ENCODE measurements at places on chromosomes 3 and 15. TPM values are rescaled to one million over a fixed set of nuclear protein-coding genes. Genes with fewer than 3 reads are reported as not detected.

Gene DGKG
- not detected for total RNA-seq

DNA sequence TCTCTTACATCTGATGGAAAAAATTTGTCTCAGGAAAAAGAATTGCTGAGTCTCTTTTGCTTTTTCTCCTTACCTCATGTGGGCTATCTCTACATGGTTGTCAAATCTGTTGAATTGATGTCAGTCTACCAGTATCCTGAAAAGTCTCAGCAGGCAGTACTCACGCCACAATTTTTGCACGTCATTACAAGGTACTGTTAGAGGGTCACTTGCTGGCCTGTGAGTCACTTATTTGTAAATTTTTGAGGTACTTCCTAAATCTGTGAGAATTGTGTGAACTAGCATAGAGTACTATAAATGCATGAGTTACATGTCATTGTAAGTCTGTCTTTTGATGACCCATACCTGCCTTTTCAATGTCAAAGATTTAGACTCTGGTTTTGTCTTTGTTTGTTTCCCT lies 15.9 kb downstream of the HPS3 start:
- no peaks in the 10 kb centered on the region for H3K36me3 ChIP-seq
- no peak for DNase-seq
- no peak overlapping the region for H3K27ac ChIP-seq
- no peaks in the 10 kb centered on the region for H3K4me1 ChIP-seq

GRCh38 chr15:98787936-98788757 lies 139.8 kb downstream of the IGF1R start:
- H3K27me3 ChIP-seq: no peaks in the 10 kb centered on the region
- peaks cover 55% of the 10 kb centered on the region for H3K4me1 ChIP-seq
- no peak overlapping the region for H3K4me3 ChIP-seq
- H3K36me3 ChIP-seq: no peaks in the 10 kb centered on the region
- DNase-seq: peak; percentile 63
- H3K27ac ChIP-seq: peak overlapping the region; percentile 73

Gene KY
- 1.6 TPM for total RNA-seq

- H3K27me3 ChIP-seq: no peaks in the 10 kb centered on the region
- no peak for DNase-seq
- H3K36me3 ChIP-seq: no peaks in the 10 kb centered on the region
- H3K4me1 ChIP-seq: no peaks in the 10 kb centered on the region
These were observed 2.8 kb upstream of the SMCO1 start for GRCh38 chr3:196517919-196518318.

GRCh38 chr3:177295116-177295515 lies 97.8 kb upstream of the TBL1XR1 start:
- DNase-seq: peak; percentile 75
- H3K4me1 ChIP-seq: peaks cover 5% of the 10 kb centered on the region
- no peaks in the 10 kb centered on the region for H3K36me3 ChIP-seq
- no peak overlapping the region for H3K4me3 ChIP-seq

Gene SMAD6
- total RNA-seq: 26.4 TPM

Gene TSEN2
- total RNA-seq: 9.6 TPM

Gene ZNF660
- total RNA-seq: 9.8 TPM

DNA sequence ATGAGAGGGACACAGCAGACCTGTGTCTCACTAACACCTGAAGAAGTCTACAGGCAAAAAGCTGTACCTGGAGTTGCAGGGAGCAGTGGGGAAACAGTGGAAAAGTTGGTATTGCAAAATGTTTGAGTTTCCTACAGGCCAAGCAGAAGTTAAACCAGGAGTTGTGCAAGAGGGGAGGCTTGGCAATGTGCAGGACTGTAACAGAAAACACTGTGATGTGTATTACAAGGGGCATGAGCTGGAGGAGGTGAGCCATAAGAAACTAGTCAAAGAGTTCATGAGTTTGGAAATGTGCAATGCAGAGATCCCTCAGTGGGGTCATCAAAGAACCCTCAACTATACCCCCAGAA lies 47.1 kb upstream of the SERPINI2 start:
- H3K4me3 ChIP-seq: no peak overlapping the region
- H3K27me3 ChIP-seq: no peaks in the 10 kb centered on the region
- H3K27ac ChIP-seq: no peak overlapping the region

GRCh38 chr15:74313889-74314288 lies 53.6 kb downstream of the CYP11A1 start:
- no peak for DNase-seq
- no peaks in the 10 kb centered on the region for H3K36me3 ChIP-seq
- H3K4me3 ChIP-seq: no peak overlapping the region
- H3K27me3 ChIP-seq: peaks cover 9% of the 10 kb centered on the region
- H3K4me1 ChIP-seq: peaks cover 39% of the 10 kb centered on the region
- no peak overlapping the region for H3K27ac ChIP-seq

Gene EPHA3
- total RNA-seq: 15.3 TPM

DNA sequence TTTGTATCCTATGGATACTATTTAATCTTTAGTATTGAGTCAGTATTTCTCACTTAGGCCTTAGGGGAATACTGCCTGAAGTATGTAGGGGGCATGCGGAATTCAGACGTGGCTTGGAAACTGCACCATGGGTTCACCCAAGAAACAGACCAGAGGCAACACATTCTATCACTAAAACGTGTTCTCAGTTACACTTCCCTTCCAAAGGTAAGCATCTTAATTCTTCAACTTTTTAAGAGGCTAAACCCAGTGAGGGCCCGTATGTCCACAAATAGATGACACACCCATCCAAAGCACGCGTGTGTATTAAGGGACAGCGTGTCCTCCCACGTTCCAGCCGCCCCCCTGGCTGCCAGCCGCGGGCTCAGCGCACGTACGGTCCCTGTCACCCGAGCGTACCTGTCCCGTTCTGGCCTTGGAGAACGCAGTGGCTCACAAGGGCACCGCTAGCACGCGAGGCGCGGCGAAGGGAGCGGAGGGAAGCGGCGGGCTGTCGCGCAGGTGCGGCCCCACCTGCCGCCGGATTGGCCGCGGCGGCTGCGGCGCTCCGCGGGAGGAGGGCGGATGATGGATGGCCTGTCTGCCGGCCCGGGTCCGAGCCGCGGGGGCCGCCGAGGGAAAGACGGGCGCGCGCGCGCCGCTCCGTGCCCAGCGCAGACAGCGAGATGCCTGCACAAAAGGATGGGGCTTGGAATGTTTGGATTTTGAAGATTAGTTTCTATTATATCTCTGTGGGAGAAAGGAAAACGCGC lies 1003.9 kb upstream of the NR2F2 start:
- peak overlapping the region; percentile 35 for H3K4me3 ChIP-seq
- peaks cover 32% of the 10 kb centered on the region for H3K27me3 ChIP-seq
- H3K27ac ChIP-seq: peak overlapping the region; percentile 1
- H3K36me3 ChIP-seq: no peaks in the 10 kb centered on the region
- H3K4me1 ChIP-seq: no peaks in the 10 kb centered on the region
- peak; percentile 46 for DNase-seq

DNA sequence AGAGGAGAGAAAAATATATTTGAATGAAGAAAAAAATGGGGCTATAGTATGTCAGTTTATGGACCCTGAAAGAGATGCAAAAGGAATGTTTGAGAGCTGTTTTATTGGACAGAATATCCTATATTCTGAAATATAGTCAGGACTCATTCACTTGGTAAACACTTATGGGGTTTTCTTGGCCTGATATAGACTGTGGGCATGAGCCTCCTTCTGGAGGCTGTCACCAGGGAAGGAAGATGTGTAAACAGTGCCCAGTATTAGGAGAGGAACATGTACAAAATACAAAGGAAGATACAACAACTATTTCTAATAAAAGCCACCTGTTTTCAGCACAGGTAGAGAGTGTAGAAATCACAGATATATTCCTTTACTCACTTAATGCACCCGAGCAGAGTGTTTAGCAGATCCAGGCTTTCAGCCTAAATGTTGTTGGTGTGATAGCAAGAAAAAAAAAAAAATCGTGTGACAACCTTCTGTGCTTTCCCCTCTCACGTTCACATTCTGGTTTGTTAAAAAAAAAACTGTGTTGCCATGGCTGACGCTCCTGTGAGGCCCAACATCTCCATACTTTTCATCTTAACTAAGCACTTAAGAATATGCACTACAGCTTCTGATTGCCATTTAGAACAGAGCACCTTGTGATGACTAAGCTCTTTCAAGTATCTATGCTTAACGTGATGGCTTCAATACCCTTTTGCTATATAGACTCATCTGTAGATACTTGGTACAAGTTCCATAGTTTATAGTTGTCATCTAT lies 134.1 kb downstream of the MBNL1 start:
- no peak for DNase-seq
- no peak overlapping the region for H3K4me3 ChIP-seq
- peaks cover 33% of the 10 kb centered on the region for H3K4me1 ChIP-seq
- H3K27me3 ChIP-seq: no peaks in the 10 kb centered on the region
- H3K27ac ChIP-seq: peak overlapping the region; percentile 56
- no peaks in the 10 kb centered on the region for H3K36me3 ChIP-seq

DNA sequence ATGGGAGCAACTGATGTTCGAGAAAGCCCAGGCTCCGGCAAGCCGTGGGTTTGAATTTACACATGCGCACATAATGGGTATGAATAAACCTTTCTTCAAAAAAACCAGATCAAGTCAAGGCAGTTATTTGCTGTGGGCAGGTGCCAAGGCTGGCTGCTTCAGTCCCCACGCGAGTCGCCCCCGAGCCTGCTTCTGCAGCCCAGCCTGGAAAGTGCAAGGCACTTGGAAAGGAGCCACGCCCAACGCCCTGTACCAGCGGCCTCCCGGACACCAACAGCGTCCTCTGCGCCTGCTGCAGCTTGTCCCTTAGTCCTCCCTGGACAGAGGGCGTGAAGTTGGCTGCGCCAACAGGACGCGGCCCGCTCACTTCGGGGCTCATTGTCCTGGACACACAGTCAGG lies 68.9 kb downstream of the KLF15 start:
- DNase-seq: no peak
- no peaks in the 10 kb centered on the region for H3K36me3 ChIP-seq
- H3K27ac ChIP-seq: no peak overlapping the region
- H3K4me1 ChIP-seq: peaks cover 11% of the 10 kb centered on the region
- H3K27me3 ChIP-seq: peaks cover 30% of the 10 kb centered on the region

Gene ACKR4
- total RNA-seq: 1.8 TPM

Gene CYP1A2
- total RNA-seq: not detected

DNA sequence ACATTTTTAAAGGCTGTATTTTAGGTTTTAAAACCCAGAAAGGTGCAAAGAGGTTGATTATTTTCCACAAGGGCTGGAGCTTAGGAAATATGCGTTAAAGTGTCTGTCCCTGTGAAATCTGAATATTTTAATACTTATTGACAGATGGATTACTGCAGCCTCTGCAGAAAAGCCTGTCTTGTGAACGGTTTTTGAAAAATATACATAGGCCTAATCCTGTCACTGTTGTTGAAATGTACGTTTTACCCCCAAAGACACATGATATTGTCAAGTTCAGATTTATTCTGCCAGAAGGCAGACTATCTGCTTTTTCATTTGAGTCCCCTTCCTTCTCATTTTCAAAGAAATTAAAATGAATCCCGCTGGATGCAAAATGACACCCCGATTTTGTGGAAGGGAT lies 2.2 kb upstream of the BCL6 start:
- no peaks in the 10 kb centered on the region for H3K27me3 ChIP-seq
- H3K4me1 ChIP-seq: peaks cover 40% of the 10 kb centered on the region
- H3K4me3 ChIP-seq: no peak overlapping the region
- no peak for DNase-seq
- H3K27ac ChIP-seq: peak overlapping the region; percentile 93

DNA sequence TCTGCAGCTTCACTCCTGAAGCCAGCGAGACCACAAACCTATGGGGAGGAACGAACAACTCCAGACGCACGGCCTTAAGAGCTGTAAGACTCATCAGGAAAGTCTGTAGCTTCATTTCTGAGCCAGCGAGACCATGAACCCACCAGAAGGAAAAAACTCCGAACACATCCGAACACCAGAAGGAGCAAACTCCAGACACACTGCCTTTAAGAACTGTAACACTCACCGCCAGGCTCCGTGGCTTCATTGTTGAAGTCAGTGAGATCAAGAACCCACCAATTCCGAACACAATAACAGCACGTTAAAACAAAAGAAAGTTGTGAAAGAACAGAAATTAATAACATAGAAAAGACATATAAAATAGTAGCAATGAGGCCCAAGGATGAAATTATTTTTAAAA lies 300.5 kb upstream of the MDFIC2 start:
- H3K4me1 ChIP-seq: no peaks in the 10 kb centered on the region
- H3K36me3 ChIP-seq: no peaks in the 10 kb centered on the region
- DNase-seq: no peak
- no peaks in the 10 kb centered on the region for H3K27me3 ChIP-seq
- H3K4me3 ChIP-seq: no peak overlapping the region
- no peak overlapping the region for H3K27ac ChIP-seq

DNA sequence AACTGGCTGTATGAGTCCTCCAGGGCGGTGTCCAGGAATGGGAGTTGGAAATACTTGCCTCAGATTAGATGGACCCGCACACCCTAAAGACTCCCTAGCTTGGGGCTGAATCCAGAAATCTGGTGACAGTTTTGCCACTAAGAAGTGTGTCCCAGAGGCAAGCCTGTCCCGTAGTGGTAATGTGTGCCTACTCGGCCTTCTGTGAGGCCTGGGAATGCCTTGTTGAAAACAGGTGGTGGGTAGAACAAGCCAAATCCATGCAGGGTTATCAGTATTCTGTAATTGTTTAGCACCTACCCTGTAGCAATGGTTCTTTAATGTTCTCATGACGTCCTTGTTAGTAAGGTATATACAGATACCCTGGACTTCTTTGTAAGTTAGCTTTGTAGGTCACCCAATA lies 1.6 kb downstream of the C3orf52 start:
- no peak for DNase-seq
- H3K27ac ChIP-seq: peak overlapping the region; percentile 97
- H3K4me1 ChIP-seq: peaks cover 50% of the 10 kb centered on the region
- H3K36me3 ChIP-seq: no peaks in the 10 kb centered on the region
- H3K27me3 ChIP-seq: no peaks in the 10 kb centered on the region

- peak overlapping the region; percentile 87 for H3K27ac ChIP-seq
- peak; percentile 65 for DNase-seq
- H3K4me3 ChIP-seq: no peak overlapping the region
These were observed 38.7 kb downstream of the HSPBAP1 start for GRCh38 chr3:122754929-122755328.

GRCh38 chr15:40691737-40692136 lies 3.2 kb upstream of the RAD51 start:
- H3K4me3 ChIP-seq: no peak overlapping the region
- H3K4me1 ChIP-seq: peaks cover 7% of the 10 kb centered on the region
- H3K36me3 ChIP-seq: no peaks in the 10 kb centered on the region
- H3K27me3 ChIP-seq: no peaks in the 10 kb centered on the region
- no peak for DNase-seq

Data from hepatocyte (in vitro differentiated cells).